B cell (primary cell): ENCODE measurements at places on chromosomes 4 and X.
A peak's percentile ranks its signal among the peaks of the same experiment; 100 is the strongest.

DNA sequence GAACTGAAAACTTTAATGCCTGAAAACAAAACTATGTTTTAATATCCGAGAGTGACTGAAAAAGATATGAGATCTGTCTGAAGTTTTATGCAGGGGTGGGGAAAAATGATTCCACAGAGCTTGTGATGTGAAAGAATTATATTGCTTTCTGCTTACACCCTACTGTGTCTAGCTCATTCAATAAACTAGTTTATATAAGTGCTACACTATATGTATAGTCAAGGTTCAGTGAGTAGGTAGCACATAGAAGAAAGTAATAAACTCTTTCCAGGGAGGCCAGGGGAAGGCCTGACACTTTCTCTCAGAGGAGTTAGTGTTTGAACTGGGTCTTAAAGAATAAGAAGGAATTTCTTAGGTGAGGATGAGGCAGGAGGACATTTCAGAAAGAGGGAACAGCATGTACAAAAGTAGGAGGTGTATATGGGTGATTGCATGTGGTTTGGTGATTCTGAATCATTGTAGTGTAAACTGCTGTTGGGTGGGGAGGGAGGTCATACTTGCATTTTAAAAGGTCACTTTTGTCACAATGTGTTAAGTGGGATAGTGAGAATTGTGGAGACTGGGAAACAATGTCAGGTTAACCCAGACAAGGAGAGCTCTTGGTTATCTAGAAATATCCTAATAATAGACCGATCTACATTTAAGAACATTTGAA, 25.1 kb upstream of the TEX13D start:
- H3K4me3 ChIP-seq, result no peak overlapping the region
- DNase-seq, result no peak
- H3K36me3 ChIP-seq, result no peaks in the 10 kb centered on the region
- H3K4me1 ChIP-seq, result no peaks in the 10 kb centered on the region

GRCh38 chr4:39025552-39026085, 6.6 kb downstream of the TMEM156 start:
- DNase-seq, result no peak
- H3K4me1 ChIP-seq, result peaks cover 32% of the 10 kb centered on the region
- H3K36me3 ChIP-seq, result no peaks in the 10 kb centered on the region
- peak overlapping the region; percentile 5 for H3K27ac ChIP-seq
- H3K27me3 ChIP-seq, result no peaks in the 10 kb centered on the region
- no peak overlapping the region for H3K4me3 ChIP-seq

GRCh38 chr4:53654300-53654758, 63.0 kb upstream of the LNX1 start:
- no peaks in the 10 kb centered on the region for H3K27me3 ChIP-seq
- H3K4me3 ChIP-seq, result no peak overlapping the region
- no peaks in the 10 kb centered on the region for H3K36me3 ChIP-seq
- DNase-seq, result no peak
- no peaks in the 10 kb centered on the region for H3K4me1 ChIP-seq
- no peak overlapping the region for H3K27ac ChIP-seq

DNA sequence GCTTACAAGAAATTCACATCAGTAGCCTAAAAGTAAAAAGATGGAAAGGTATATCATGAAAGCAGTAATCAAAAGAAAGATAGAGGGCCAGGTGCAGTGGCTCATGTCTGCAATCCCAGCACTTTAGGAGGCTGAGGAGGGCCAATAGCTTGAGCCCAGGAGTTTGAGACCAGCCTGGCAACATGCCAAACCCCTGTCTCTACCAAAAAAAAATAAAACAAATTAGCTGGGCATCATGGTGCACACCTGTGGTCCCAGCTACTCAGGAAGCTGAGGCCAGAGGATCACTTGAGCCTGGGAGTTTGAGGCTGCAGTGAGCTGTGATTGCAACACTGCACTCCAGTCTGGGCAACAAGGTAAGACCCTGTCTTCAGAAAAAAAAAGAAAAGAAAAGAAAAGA, 55.5 kb downstream of the GSPT2 start:
- no peak overlapping the region for H3K4me3 ChIP-seq
- no peak for DNase-seq
- H3K27ac ChIP-seq, result no peak overlapping the region
- H3K4me1 ChIP-seq, result peaks cover 6% of the 10 kb centered on the region
- no peaks in the 10 kb centered on the region for H3K36me3 ChIP-seq

GRCh38 chrX:151859481-151859880, 53.2 kb upstream of the MAGEA4 start:
- no peaks in the 10 kb centered on the region for H3K4me1 ChIP-seq
- no peak for DNase-seq
- H3K27ac ChIP-seq, result no peak overlapping the region

- H3K27ac ChIP-seq, result no peak overlapping the region
- no peak for DNase-seq
- peak overlapping the region; percentile 24 for H3K4me3 ChIP-seq
These were observed 2108.9 kb upstream of the TENM3 start for GRCh38 chr4:180134091-180134866.

DNA sequence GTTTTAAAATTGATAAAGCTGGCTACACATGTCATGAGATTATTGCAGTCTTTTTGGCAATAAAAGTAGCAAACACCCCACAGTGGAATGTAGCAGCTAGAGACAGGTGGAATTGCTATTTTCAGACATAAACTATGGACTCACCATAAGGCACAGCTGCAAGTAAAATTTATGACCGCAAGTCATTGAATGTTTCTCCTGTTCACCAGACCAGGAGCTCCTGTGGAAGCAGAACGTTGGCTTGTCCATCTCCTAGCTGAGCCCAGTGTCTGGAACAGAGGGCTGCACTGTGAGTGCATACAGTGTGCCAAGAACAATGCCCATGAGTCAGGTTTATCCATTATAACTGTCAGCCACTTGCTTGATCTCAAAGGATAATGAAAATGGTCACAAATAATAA, 538.2 kb downstream of the INPP4B start:
- H3K4me1 ChIP-seq, result no peaks in the 10 kb centered on the region
- no peak overlapping the region for H3K27ac ChIP-seq
- no peaks in the 10 kb centered on the region for H3K36me3 ChIP-seq
- H3K27me3 ChIP-seq, result no peaks in the 10 kb centered on the region
- no peak overlapping the region for H3K4me3 ChIP-seq

DNA sequence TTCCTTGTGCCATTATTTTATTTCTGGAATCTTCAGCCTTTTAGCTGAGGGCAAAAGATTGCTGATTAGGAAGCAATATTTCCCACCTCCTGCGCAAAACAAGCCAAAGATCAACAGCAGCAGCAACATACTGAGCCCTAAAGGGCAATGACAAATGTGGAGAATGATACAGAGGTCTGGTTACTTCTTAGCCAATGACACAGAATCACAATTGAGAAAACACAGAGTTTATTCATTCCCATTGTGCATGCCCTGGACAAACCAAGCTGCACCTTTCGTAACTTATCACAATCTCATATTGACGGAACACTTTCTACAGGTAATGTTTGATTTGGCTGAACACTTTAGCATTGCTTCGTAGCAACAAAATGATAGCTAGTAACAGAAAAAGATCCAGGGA, 13.4 kb downstream of the F9 start:
- H3K27ac ChIP-seq, result no peak overlapping the region
- H3K36me3 ChIP-seq, result no peaks in the 10 kb centered on the region
- no peaks in the 10 kb centered on the region for H3K27me3 ChIP-seq
- H3K4me1 ChIP-seq, result no peaks in the 10 kb centered on the region
- no peak for DNase-seq

- no peak overlapping the region for H3K4me3 ChIP-seq
- H3K36me3 ChIP-seq, result no peaks in the 10 kb centered on the region
- no peaks in the 10 kb centered on the region for H3K27me3 ChIP-seq
- no peak for DNase-seq
- H3K4me1 ChIP-seq, result no peaks in the 10 kb centered on the region
- H3K27ac ChIP-seq, result no peak overlapping the region
These were observed 615.1 kb downstream of the CENPC start for GRCh38 chr4:66930206-66930605.

GRCh38 chr4:127622921-127623796, 9.6 kb upstream of the INTU start:
- no peaks in the 10 kb centered on the region for H3K36me3 ChIP-seq
- DNase-seq, result peak; percentile 5
- no peak overlapping the region for H3K27ac ChIP-seq
- H3K27me3 ChIP-seq, result peaks cover 29% of the 10 kb centered on the region
- H3K4me3 ChIP-seq, result peak overlapping the region; percentile 10
- H3K4me1 ChIP-seq, result peaks cover 16% of the 10 kb centered on the region

- H3K4me1 ChIP-seq, result no peaks in the 10 kb centered on the region
- DNase-seq, result peak; percentile 7
- H3K27me3 ChIP-seq, result no peaks in the 10 kb centered on the region
- no peak overlapping the region for H3K27ac ChIP-seq
- H3K4me3 ChIP-seq, result no peak overlapping the region
These were observed 726.6 kb downstream of the TRAM1L1 start for GRCh38 chr4:116358633-116359222.

DNA sequence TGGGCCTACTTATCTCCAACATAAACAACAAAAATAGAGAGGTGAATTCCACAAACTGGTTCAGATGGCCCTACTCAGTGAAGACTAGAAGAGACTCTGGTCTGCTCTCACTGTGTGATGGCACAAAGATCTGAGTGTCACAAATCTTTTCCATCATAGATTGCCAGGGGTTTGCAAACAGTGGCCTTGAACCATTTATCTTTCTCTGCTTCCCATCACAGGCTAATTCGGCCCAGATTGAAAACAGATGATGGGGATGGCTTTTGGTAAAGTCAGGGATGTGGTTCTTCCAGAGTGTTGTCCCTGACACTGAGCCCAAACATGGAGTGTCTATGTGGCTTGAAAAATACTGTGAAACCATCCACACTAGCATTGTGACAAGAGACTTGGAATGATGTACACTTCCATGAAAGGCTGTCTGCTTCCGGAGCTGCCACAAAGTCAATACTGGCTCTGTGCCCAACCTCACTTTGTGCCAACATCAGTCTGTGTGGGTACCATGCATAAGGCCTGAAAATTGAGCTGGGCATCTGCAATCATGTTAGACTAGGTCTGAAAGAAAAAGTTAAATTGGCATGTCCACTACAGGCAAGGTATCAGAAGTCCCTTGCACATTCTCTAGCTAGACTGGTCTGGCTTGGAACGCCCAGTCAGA, 25.2 kb upstream of the PLAC1 start:
- no peak for DNase-seq
- H3K27me3 ChIP-seq, result no peaks in the 10 kb centered on the region
- no peaks in the 10 kb centered on the region for H3K4me1 ChIP-seq

DNA sequence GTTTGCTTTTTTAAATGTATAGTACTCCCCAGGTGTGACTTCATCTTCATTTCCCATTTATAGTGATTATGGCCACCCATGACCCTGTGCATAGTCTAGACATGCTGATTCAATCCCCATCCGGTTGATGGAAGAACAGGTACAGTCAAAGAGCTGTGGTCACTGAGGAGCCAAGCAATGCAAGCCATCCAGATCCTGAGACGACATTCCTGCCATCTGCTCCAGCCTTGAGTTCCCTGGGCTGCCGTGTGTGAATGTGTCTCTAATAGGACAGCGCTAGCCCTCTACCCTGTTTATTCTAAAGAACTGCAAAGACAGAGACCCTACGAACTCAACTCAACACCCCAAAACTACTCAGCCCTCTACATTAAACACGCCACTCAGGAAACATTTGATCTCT, 1.7 kb downstream of the KCNIP4 start:
- peaks cover 20% of the 10 kb centered on the region for H3K27me3 ChIP-seq
- no peak for DNase-seq
- no peak overlapping the region for H3K4me3 ChIP-seq
- H3K4me1 ChIP-seq, result no peaks in the 10 kb centered on the region
- H3K36me3 ChIP-seq, result no peaks in the 10 kb centered on the region

- no peak overlapping the region for H3K27ac ChIP-seq
- no peak for DNase-seq
- H3K36me3 ChIP-seq, result peaks cover 2% of the 10 kb centered on the region
- H3K4me1 ChIP-seq, result no peaks in the 10 kb centered on the region
- no peak overlapping the region for H3K4me3 ChIP-seq
These were observed 29.9 kb downstream of the CPEB2 start for GRCh38 chr4:15031993-15032675.

GRCh38 chrX:19640693-19641374, 125.5 kb upstream of the MAP3K15 start:
- H3K27ac ChIP-seq, result no peak overlapping the region
- no peaks in the 10 kb centered on the region for H3K36me3 ChIP-seq
- no peak overlapping the region for H3K4me3 ChIP-seq
- DNase-seq, result no peak

GRCh38 chr4:151105454-151106032, 6.1 kb downstream of the RPS3A start:
- no peak for DNase-seq
- H3K4me1 ChIP-seq, result peaks cover 9% of the 10 kb centered on the region
- H3K36me3 ChIP-seq, result peaks cover 64% of the 10 kb centered on the region
- no peak overlapping the region for H3K4me3 ChIP-seq
- no peak overlapping the region for H3K27ac ChIP-seq

DNA sequence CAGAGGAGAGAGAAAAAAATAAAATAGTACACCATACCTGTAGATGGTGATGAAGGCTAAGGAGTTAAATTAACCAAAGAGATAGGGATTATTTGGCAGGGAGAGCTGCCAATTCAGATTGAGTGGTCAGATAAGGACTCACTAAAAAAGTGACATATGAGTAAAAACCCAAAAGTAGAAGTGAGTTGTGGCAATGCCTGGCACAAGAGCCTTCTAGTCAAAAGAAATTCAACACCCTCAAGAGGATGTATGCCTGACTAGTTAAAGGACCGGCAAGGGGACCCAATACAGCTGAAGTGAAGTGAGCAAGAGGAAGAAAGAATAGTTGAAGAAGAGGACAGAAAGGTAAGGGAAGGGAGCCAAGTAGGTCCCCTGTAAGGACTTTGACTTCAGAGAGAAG, 34.9 kb downstream of the ELF2 start:
- peak; percentile 52 for DNase-seq
- no peaks in the 10 kb centered on the region for H3K36me3 ChIP-seq
- H3K4me3 ChIP-seq, result no peak overlapping the region
- peaks cover 22% of the 10 kb centered on the region for H3K4me1 ChIP-seq

DNA sequence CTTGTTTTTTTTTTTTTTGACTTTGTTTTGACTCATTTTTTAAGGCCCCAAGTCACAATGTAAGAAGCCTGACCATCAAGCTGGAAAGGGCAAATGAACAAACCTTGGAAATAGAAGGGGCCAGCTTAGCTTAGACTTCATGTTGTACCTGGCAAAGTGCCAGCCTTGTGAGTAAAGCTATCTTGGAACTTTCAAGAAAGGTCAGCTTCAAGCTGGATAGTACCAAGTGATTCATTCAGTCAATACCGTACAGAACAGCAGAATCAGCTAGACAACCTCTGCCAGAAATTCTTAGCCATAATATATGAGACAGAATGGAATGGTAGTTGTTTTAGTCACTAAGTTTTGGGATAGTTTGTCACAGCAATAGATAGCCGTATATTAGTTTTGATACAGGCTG, 1492.2 kb upstream of the TENM3 start:
- H3K4me3 ChIP-seq, result no peak overlapping the region
- no peaks in the 10 kb centered on the region for H3K36me3 ChIP-seq
- H3K4me1 ChIP-seq, result no peaks in the 10 kb centered on the region
- no peak for DNase-seq

GRCh38 chr4:14446311-14446710, 556.0 kb upstream of the CPEB2 start:
- H3K36me3 ChIP-seq, result no peaks in the 10 kb centered on the region
- H3K4me3 ChIP-seq, result no peak overlapping the region
- H3K27ac ChIP-seq, result no peak overlapping the region
- no peaks in the 10 kb centered on the region for H3K4me1 ChIP-seq
